ENCODE measurements at places on chromosomes 1 and 21.

DNA sequence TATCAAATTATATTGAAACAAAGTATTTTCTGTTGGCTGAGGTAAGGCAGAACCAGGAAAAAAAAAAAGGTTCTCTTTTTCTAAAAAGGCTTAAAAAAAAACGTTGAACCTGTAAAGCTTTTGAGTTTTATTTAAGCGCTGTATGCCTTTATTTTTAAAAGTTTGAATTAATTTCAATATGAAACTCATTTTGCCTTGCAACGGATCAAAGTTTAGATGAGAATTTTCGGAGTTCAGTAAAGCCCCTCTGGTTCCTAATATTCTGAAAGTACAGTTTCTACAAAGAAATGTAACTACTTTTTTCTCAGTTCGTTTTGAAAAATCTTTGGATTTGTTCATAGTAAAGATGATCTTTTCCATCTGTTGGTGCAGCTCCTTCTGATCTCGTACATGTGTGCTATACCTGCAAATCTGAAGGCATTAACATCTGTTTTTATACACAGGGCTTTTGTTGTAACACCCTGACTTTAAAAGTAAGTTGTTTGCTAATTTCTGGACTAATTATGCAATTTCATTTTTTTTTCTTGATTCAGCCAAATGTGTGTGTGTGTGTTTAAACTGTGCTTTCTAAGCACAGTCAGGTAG lies 1.7 kb downstream of the ZBTB18 start:
- no peak for DNase-seq

GRCh38 chr1:64842224-64842623 lies 97.3 kb downstream of the RAVER2 start:
- DNase-seq = no peak

DNA sequence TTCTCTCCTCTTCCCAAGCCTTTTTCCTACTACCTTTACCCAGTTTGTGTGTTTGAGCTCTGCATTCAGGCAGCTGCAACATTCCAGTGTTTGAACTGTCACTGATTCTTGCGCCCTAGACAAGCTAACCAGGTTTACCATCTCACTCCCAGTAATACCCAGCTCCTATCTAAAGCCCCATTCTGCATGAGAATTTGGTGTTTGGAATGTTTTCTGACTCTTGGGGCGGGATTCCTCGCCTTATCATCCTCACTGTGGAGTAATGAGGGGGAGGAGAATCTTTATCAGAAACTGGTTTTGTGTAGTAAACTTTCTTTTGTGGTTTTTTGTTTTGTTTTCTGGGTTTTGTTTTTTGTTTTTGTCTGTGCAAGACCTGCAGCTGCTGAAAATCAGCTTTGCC lies 36.5 kb downstream of the NCF2 start:
- DNase-seq = no peak

GRCh38 chr1:154870115-154870571 lies at the start of gene KCNN3:
TSS of gene KCNN3 (minus strand) at chr1:154870281. CDS start at chr1:154869964, 317 bp downstream.
- peak; percentile 85 for DNase-seq

GRCh38 chr1:82948386-82948785 lies 1050.5 kb downstream of the TTLL7 start:
- no peak for DNase-seq
